ENCODE measurements at places on chromosomes 12 and 14.

GRCh38 chr12:12425616-12426015 is 68.7 kb downstream of the BORCS5 start:
- DNase-seq: no peak

GRCh38 chr14:99183716-99184115 is 88.3 kb downstream of the BCL11B start:
- DNase-seq: no peak

GRCh38 chr14:93592786-93593185 is 162.0 kb downstream of the UNC79 start:
- DNase-seq: no peak

GRCh38 chr12:101915841-101916240 is 38.5 kb downstream of the DRAM1 start:
- DNase-seq: no peak

GRCh38 chr12:107180272-107180671 is 86.9 kb upstream of the CRY1 start:
- no peak for DNase-seq

DNA sequence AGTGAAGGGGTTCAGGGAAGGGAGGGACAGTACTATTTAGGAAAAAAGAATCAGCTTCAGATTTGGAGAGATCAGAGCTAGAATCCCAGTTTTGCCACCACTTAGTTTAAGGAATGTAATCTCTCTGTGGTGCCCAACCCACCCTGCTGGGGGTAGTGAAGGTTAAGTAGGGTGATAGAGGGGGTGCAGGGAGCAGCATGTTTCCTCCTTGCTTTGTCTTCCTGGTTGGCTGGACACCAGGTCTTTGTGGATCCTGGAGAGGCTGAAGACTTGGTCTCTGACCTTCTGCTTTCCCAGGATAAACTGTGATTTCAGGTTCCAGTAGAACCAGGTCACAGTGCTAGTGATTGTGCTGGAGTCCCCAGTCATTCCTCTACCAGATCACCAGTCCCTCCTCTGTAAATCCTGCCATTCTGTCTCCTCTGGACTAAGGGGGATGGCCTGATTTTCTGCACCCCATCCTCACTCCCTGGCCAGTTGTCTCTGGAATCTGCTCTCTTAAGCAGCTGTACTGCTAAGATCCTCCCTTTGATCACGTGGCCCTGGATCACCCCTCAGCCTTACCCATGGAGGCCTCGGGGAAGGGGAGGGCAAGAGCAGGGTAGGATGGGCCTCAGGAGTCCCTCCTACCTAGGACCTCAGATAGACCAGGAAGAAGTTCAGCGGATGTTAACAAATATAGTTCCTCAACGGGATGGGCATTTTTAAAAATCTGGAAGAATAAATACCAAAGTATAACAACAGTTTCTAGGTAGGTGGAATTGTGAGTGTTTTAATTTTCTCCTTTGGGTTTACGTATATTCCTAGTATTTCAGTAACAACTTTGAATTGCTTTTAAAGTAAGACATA is 3.1 kb downstream of the MAP3K12 start:
- no peak for DNase-seq

GRCh38 chr12:60225216-60226000 is 629.6 kb downstream of the SLC16A7 start:
- no peak for DNase-seq

GRCh38 chr14:101590616-101591015 is 29.3 kb downstream of the DIO3 start:
- no peak for DNase-seq

DNA sequence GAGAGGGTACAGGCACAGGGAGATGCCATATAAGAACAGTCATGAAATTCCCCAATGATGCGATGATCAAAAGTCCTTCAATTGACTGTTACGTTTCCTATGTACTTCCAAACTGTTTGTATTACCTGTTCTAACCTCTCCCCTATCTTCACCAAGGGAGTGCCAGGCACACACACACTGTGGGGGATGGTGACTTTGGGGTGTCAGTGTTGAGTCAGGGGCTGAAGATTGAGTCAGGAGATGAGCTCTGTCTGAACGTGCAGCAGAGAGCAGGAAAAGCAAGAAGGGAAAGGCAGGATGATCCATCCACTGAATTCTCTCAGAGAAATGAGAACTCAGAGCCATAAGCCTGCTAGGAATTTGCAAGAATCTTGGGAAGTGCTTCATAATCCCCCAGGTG is 153.4 kb downstream of the EFCAB11 start:
- peak; percentile 96 for DNase-seq

DNA sequence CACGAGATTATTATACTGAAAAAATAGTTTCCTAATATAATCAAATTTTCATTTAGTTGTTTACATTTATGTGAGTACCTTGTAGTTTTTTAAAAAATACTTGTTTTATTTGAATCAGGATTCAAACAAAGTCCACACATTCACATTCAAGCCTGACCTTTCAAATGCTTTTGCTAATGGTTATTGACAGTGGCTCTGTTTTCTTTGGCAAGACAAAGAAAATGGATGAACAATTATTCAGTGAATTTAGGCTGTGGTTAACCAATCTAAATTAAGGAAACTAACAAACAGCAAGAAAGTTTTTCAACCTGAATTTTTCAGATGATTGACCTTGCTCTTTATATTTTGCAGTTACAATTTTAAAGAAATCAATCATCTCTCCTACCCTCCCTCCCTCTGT is 9.7 kb downstream of the SLC4A8 start:
- no peak for DNase-seq

DNA sequence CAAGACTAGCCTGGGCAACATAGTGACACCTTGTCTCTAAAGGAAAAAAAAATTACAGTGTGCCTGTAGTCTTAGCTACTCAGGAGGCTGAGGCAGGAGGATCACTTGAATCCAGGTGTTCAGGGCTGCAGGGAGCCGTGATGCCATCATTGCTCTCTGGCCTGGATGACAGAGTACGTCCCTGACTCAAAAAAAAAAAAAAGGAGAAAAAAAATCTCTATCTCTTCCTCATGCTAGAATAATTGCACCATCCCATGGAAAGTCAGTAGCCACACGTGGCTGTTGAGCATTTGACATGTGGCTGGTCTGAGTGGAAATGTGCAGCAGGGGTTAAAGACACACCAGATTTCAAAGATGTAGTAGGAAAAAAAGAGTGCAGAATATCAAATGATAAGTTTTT is 3.8 kb downstream of the RILPL1 start:
- DNase-seq: no peak

DNA sequence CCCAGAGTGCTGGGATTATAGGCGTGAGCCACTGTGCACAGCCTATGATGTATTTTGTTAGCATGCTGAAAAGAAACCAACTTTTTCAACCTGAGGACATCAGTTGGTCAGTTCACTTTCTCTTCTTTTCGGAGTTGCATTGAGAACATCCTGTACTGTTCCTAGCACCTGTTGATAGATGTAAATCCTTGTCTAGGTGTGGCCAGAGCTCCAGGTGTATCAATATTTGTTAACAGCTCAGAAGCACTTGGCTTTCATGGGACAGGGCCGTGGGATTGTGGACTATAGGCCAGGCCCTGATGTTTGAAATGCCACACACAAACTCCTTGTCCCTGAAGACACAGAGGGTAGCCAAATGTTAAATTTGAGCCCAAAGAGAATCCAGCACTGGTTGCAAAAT is 14.9 kb downstream of the HCAR2 start:
- no peak for DNase-seq

DNA sequence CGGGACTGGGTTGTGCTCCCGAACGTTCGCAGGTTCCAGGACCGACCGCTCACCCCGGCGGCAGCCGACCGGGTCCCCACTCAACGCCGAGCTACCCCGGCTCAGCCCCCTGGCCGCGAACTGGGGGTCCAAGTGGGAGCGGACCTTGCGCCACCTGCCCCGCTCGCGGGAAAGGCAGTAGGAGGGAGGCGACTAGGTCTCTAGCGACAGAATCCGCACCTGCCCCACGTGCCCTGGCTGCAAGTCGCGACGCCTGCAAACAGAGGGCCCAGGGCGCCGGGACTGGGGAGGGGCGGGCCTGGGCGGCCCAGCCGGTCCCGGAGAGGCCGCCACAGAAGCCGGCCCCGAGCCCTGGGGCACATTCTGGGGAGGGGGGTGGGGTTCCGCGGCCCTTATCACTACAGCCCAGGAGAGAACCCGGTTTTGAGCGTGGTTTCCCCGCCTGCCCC is 239.2 kb upstream of the CPNE8 start:
- no peak for DNase-seq

DNA sequence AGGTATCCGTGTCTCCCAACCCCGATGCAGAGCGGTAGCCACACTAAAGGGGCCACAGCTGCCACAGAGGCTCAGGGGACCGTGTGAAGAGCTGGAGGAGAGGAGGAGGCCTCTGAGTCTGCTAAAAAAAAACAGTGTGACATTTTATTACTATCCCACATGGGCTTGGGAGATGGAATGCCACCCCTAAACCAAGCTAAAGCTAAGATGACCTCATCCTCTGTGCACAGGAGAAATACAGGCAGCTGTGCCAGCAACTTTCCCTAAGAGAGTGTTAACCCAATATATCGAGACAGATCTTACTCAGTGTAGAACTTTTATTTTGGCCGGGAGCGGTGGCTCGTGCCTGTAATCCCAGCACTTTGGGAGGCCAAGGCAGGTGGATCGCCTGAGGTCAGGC is 18.0 kb downstream of the BCL2L14 start:
- DNase-seq: no peak

DNA sequence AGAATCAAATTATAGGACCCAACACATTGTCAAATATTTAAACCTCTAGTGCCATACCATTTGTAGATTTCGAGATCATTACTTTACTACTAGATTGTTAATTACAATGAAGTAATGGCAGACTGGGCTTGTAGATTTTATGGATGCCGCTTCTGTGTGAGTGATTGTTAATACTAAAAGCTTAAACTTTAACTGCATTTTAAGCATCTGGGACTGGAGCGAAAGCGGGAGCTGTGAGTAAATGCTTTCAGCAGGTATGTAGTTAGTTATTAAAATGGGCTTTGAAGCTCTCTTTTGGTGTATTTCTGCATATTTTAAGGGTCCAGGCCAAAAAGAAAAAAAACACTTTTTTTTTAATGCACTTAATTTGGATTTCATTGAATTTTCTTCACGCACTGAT is 519.3 kb downstream of the MED13L start:
- no peak for DNase-seq

DNA sequence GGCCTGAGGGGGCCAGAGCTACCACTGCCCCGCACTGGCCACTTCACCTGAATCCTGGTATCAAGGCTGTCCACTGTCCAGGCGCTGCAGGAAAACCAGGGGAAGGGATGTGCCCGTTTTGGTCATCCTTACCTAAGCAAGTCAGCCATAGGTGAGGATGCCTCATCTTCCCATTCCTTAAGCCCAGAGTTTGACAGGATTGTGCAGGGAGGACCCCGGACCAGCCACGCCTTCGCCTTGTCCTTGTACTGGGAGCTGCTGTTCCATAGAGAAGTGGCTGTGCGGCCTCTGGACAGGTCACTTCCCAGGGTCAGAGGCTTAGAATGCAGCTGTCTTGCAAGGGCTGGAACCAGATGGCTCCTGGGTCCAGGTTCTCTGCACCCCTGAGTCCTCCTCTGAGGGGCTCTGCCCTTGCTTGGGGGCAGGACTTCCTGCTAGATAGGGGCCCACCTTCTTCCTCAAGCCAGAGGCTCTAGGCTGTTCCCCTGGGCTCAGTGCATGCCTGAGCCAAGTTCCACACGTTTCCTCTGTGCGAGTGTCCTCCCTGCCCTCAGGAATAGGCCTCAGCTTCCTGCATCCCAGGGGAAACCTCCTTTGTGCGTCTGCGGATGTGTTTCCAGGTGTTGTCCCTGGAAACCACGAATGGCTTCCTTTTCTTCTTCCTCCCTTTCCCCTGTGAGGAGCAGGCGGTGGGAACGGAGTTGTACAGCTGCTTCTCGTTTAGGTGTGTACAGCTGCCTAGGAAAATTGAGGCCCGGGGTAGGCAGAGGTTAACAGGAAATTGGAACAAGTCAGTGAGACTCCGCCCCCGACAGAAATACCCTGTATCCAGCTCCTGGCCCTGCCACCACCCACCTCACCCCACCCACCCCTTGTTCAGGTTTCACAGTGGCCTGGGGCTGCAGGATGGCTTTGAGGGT is 54.3 kb upstream of the RIN3 start:
- no peak for DNase-seq

DNA sequence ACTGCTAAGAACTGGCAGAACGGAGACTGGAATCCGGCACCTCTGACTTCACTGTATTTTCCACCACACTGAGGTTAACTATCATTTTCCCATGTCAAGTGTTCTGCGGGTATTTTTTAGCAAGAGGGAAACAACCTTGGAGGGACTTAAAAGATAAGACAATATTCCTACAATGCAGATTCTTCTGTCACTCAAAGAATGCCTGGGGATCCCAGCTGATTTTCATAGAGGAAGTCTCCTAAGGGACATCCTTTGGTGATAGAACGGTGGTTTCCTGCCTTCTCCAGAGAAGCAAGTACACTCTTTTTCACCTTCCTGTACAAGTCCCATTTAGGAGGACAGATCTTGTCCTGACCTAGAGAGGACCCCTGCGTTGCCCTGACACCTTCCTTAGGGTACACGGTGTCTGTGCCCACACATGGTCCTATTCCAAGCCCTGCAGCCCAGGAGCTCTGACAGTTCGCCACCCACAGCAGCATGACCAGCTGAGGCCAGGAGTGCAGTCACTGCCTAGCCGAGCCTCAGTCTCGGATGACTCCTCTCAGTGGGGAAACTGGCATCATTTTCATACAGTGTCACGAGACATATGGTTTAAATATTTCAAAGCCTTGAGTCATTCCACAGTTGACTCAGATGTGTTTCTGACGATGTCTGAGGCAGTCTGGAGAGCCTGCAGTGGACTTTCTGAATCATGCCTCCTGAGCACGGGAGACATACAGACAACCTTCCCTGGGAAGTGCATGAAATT is 181.3 kb upstream of the FKBP4 start:
- DNase-seq: peak; percentile 9

GRCh38 chr12:1199700-1200099 is 208.7 kb downstream of the ERC1 start:
- no peak for DNase-seq

- peak; percentile 97 for DNase-seq
Observed at GRCh38 chr12:75660107-75660530, 148.7 kb upstream of the KRR1 start.

DNA sequence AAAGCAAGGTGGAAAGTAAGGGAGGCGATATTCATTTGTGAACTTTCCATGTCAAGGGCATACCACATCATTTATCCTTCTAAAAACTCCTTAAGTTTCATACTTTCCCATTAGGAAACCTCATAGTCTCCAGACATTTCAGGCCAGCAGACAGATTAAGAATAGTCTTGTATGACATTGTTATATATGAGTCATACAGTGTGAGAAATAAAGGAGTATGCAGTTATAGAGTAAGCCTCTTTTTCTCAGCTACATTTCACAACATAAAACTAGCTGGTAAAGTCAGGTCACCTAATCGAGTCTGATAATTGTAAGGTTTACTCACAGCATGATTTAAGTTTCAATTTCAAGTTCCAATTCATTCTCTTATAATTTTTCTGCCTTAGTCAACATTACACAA is 164.3 kb downstream of the GRIP1 start:
- DNase-seq: no peak

- no peak for DNase-seq
Observed at GRCh38 chr14:50999726-51000125, 55.4 kb upstream of the PYGL start.

- no peak for DNase-seq
Observed at GRCh38 chr12:110117956-110118685, 6.0 kb upstream of the IFT81 start.

GRCh38 chr14:68178282-68178681 is 358.7 kb downstream of the RAD51B start:
- no peak for DNase-seq
